NCI-H187 treated with DMSO at 0.1 percent for 48 hours (cell line): ENCODE measurements at places on chromosomes 7 and 10.

GRCh38 chr10:65858841-65859240 is 1067.0 kb upstream of the LRRTM3 start:
- DNase-seq: no peak

DNA sequence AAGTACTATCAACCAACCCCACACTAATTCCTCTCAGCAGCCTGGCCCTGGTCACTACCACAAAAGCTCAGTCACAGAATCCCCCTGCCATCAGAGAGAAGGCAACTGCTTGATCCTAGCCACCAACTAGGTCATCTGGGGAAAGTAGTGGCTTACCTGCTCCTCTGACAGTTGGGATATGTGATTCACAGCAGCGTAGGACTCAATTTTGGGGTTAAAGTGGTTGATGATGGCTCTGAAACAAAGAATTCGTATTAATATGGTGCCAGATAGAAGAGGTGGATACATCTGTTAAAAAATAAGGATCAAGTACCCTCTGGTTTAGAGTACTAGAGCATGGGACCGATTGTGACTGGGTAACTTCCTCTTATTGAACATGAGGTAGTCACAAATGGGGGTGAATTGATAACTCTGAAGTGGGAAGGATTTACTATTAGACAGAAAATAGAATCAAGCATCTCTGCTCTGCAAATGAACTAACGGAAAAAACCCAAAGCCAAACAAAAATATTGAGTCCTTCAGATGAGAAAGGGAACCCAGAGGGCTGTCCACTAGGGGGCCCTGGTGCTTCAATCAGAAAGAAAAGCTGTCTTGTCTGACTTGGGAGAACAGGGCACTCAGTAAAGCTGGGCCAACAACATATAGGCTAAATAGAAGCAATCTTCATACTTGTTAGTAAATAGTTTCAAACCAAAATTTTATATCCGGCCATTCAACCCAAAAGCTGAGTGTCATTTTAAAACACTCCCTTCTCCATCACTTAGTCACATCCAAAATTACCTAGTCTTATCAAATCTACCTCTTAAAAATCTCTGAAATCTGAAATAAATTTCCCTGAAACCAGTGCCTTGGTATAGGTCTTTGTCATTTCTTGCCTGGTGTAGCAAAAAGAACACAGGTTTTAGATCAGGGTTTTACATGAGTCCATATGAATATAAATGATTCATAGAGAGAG is 45.9 kb upstream of the KCNIP2 start:
- DNase-seq: no peak

GRCh38 chr10:8908013-8908412 is 853.5 kb downstream of the GATA3 start:
- DNase-seq: no peak

DNA sequence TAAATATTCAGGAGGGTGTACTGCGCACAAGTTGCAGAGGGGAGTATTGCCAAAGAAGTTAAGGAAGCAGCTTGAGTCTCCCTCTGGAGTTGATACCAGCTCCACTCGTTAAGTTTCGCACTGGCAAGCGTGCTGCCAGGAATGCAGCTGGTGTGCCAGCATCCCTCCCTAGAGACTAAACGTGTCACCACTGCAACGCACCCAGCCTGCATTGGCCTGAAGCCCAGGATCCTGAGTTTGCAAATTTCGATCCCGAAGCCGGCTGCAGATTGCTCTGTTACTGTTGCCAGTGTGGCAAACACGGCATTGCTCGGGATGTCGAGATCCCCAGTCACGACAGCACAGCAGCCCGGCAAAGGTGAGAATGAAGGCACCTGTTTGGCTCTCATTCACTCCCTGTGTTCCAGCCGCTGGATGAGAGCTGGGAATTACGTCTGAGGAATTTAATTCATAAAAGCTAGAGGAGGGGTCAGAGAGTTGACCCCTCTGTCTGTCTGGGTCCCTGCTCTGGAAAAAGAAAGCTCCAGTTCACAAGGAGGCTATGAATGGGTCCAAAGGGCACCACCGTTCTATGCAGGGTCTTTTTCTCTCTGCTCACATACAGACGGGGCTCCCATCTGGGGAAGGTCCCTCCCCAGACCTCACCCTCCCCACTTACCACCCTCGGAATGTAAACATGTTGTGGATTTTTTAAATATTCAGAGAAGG is 61.0 kb downstream of the NRP1 start:
- no peak for DNase-seq

DNA sequence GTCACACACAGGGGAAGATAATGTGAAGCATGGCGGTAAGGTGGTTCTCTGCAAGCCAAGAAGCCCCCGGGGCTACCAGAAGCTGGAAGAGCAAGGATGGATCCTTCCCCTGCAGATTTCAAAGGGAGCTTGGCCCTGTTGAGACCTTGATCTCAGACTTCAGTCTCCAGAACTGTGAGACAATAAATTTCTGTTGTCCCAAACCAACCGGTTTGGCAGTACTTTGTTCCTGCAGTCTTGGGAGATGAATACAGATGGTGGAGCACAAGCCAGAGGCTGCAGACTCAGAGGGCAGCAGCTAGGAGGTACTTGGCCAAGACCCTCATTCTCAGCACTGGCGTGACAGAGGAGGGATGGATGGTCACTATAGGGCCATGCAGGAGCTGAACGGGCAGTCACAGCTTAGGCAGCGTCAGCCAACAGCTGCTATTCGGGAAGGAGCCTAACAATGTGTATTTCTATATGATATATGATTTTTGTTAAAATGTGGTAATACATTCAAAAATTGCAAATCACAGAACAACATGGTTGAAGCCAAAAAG is 387.3 kb downstream of the TNS3 start:
- DNase-seq: no peak

DNA sequence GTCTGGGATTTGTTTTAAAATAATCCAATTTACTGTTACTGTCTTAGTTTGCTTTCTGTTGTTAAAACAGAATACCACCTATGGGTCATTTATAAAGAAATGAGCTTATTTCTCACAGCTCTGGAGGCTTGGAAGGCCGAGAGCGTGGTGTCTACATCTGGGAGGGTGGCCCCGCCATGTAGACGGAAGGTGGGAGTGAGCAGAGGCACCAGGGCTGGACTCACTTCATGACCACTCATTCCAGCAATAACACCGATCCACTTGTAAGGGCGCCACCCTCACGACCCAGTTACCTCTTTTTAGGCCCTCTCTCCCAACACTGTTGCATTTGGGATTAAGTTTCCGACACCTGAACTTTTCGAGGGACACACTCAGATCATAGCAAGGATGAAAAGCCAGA is 36.2 kb upstream of the CFAP46 start:
- no peak for DNase-seq

GRCh38 chr10:91340613-91341362 is 69.4 kb upstream of the HECTD2 start:
- DNase-seq: no peak

DNA sequence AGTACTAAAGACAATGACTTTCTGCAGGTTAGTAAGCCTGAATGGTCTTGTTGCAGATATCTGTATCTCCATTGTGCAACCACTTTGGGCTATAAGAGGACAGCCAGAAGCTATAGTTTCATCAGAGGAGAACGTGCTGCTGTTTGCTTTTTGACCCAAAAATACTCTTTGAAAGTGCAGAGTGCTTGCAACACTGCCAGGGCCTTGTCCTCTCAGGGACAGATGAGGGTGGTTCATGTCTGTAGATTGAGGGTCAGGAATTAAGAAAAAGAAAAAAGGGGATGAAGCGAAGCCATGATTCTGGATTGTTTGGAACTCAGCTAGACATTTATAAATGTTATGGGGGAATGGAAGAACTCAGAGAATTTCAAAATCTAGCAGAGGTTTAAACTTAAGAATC is 212.5 kb downstream of the SEC23IP start:
- no peak for DNase-seq
